Activated T-cell treated with anti-CD3 and anti-CD28 coated beads for 1 hour (primary cell): ENCODE measurements at places on chromosomes 12 and 14.
A peak's percentile ranks its signal among the peaks of the same experiment; 100 is the strongest.

DNA sequence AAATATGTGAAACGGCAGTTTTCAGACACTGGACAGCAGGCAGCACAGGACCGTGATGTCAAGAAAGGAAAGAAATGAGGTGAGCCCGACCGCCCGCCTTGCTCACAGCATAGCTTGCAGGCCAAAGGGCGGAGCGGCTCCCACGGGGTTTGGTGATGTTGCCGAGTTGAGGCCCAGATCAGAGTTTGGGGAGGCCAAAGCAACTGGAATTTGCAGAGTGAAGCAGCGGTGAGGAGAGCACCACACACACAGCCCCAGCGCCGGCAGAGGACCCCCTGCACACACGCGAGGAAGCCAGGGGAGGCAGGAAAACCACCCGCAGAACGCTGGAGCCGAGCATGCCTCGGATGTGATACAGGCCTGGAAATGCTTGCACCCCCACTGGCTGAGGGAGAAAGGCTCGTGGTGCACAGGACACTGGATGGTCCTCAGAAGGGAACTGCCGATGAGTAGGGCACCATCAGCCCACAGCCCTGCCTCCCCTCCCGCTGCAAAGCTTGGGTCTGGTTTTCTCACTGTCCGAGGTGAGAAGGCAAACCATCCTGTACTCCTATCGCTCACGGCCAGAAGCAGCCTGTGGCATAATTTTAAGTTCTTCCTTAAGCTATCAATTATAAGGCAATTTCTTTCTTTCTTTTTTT is 25.7 kb upstream of the PLD4 start:
- no peak for DNase-seq

DNA sequence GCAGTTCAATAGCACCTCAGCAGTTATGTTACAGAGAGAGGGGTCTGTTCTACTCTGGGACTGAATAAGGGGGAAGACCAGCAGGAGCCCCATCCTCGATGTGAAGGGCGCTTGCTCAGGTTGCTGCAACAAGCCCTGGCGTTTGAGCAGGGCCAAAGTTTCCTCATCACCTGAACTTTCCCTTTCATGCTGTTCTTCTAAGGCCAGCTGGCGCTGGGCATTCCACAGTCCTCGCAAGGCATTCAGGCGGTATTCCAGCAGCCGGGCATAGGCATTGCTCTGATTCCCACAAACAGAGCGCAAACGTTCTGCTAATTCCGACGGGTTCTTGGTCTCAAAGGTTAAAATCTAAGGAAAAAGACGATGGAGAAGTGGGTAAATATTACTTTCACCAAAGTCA is 62.8 kb downstream of the HECTD4 start:
- no peak for DNase-seq

DNA sequence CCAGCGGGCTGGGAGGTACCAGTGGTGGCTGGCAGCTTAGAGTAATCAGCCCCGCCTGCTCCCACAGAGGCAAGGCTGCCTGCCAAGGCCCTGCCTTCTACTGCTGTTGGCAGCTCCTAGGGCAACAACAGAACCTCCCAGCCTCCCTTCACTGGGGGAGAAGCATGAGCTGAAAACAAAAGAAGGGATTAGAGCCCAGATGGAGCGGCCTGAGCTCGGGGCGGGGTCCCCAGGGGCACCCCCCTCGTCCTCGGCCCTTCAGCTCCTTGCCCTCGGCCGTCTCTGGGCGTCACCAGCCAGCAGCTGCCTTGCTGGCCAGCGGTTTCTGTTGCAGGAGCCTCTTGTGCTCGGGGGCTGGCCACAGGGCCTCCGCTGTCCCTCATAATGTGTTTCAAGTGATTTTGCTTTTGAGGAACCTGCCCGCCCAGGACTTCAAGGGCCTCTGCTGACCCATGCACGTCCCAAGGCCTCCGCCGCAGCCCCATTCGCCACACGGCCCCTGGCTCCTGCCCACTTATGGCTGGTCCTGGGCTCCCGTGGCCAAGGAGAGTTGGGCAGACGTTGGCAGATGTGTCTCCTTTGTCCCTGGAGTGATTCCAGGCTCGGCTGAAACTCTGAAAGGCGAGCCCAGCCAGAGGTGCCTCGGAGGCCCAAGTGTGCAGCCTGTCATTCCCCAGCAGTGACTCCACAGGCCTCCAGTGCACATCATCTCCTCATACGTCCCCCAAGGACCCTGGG is 49.7 kb downstream of the PSMA6 start:
- no peak for DNase-seq

DNA sequence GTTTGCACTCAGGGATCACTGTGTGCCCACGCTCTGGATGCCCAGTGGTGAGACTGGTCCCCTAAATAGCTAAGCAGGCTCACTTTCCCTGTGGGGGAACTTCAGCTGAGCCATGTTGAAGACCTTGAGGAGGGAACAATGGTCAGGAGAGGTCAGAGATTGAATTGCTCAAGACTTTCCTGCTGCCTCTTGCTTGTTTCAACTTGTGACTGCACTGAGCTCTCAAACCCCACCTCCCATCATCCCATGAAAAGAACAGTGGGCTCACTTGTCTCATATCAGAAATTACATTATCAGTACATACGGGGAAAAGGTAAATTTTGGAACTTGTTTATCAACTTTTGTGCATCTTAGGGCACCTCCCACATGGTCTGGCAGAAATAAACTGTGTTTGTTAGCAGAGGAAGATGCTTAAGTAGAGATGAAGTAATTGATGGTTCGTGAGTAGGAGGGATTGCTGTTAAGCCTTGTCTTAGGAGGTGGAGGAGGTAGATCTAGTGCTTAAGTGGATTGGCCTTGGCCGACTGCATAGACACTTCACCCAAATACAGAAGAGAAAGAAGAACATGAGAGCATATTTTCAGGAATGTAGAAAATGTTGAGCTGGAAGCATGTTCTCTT is 15.0 kb upstream of the SERPINA1 start:
- DNase-seq = no peak

- DNase-seq = no peak
Observed at GRCh38 chr14:73775339-73776193, 61.4 kb upstream of the PNMA1 start.

DNA sequence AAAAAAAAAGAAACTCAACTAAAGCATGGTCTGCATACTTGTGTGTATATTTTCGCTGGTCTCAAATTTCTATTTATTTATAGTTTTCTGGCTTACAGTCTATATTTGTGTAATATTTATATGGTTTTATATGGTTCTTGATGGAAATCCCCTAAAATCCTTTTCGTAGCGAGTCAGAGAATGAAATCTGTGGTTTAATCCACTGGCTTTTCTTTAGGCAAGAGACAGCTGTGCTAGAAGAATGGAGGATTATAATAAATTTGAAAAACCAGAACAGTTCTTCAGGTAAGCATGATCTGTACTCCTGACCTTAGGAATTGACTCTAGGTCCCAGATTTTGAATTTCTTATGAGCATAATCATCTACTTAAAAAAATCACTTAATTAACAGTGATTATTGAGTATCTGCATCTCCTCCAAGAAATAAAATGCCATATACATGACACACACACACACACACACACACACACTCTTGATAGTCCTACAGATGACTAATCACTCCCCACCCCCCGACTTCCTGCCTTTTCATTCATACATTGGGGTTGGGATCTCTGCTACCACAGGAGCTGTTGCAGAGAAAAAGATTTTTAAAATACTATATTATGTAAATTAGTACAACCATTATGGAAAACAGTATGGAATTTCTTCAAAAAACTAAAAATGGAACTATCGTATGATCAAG is 113.4 kb downstream of the CRADD start:
- peak; percentile 16 for DNase-seq

- DNase-seq = no peak
Observed at GRCh38 chr12:93363841-93364297, 13.9 kb upstream of the NUDT4 start.

GRCh38 chr12:42589465-42590329 is at the start of gene PRICKLE1:
TSS of gene PRICKLE1 (minus strand) at chr12:42589746. CDS start at chr12:42472516, 117,230 bp downstream.
- DNase-seq = no peak

DNA sequence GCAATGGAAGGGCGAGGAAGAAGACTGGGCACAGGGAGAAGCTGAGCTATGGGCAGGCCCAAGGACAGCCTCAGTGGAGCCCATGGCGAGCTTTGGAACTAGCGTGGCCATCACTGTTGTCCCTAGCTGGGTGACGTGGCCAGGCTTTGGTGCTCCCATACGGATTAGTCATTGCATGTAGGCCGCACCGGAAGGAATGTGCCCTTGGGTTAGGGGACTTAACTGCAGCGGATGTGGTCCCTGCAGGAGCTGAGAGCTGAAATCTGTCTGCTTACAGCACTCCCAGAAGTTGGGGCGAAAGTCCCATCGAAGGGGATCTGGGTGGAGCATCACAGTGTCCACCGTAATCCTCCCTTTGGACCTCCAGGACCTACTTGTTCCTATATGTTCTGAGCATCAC is 133.7 kb downstream of the PAPOLA start:
- no peak for DNase-seq

- no peak for DNase-seq
Observed at GRCh38 chr12:6452944-6453630, 1.2 kb downstream of the TAPBPL start.

DNA sequence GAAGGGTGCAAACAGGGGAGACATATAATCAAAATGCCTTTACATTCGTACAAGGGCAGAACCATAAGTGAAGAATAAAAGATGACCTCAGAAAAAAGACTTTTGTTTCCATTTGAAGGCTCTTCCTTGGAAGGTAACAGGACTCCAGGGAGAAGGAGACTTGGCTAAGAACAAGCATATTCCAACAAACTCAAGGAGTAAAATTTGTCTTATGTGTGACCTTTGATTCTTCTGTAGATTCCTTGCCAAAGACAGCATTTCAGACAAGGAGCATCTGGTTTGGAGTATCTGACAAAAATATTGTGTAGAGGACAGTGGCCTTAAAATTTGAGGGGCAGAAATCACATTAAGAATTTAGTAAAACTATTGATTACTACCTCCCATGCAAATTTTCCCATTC is 991.9 kb downstream of the FLRT2 start:
- DNase-seq = no peak

DNA sequence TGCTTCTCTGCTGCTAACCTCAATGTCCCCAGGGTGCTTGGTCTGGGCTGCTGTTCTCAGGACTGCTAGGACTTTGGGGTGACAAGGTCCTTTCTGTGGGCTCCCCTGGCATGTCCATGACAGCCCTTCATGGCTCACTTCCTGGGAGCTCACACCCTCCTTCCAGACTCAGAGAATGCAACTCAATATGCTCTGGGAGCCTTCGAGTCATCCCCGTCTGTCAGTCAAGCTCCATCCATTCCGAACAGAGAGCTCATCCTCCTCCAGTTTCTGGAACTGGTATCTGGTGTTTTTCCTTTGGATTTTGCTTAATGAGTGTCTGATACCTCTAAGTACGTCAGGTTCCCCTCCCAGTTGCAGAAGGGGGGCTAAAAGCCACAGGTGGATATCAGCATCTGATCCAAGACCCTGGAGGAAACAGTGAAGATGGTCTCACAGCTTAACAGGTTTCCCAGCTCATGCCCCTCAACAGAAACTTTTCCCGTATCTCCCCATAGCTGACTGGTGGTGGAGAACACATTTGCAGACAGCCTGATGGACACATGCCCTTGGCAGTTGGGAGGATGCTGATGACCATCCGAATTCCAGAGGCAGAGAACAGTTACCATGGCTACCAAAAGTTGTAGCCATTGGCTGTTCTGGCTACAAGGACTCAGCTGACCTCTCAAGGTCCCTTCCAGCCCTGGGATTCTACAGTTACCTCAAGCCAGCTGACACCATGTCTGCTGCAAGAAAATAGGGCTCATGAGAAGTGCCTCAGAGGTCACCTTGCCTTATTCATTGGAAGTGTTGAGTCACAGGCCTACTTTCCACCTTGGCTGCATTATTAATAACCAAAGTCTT is 9.5 kb upstream of the RAB35 start:
- DNase-seq = no peak

- DNase-seq = no peak
Observed at GRCh38 chr14:77489041-77489440, 9.6 kb downstream of the ISM2 start.

DNA sequence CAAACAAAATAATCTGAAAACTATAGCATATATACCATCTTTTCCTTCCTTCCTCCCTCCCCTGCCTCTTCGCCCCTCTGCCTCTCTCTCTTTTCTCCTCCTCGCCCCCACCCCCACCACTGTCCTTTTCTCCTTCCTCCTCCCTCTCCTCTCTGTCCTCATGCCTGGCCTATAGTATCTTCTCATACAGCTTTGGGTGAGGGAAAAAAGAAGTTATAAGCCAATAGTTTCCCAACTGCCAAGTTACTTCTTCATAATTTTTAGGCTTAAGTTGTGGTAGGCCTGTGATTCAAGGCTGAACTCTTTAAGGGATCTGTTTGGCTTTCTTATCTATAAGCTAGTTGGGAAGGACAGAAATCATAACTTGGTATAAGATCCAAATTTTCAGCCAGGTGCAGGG is 9.1 kb downstream of the TMED10 start:
- no peak for DNase-seq

DNA sequence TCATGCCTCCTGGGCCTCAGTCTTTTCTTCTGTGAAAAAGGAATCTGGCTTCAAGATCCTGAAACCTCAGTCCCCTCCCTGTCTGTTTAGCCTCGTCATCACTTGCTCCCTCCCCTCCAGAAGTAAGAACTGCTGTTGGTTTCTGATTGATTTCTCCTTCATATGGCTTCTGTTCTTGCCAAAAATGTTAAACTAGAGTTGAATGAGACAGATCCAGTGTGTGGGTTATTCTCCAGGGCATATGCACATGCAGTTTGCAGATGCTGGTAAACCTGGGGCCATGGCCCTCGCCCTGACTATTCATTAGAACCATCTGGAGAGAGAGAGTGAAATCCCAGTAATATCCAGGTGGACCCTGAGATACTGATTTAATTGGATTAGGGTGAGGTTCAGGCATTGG is 175.1 kb downstream of the TMEM132C start:
- DNase-seq = no peak

GRCh38 chr12:111297703-111298426 is 71.0 kb downstream of the PHETA1 start:
- DNase-seq = no peak

GRCh38 chr14:34322940-34323418 is 139.1 kb downstream of the SPTSSA start:
- DNase-seq = peak; percentile 76

- DNase-seq = no peak
Observed at GRCh38 chr14:89849931-89850330, 104.6 kb downstream of the EFCAB11 start.

DNA sequence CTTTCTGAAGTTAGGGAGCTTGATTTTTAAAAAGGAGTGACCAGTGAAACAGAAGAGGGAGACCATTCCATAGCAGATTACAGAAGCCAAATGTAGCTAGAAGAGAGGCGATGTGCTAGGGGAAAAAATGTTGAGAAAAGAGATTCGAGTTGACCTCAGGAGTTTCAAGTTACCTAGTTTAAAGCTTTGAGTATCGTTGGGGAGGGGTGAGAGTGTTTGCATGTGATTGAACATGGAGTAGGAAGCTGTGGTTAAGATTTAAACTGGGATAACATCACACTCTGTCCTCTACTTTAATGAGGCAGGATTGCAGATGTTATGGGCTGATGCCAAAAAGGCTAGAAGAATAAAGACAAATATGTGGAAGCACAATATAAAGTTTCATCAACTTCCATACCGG is 3.7 kb downstream of the LETMD1 start:
- no peak for DNase-seq

GRCh38 chr14:34058510-34058909 is 107.6 kb upstream of the EGLN3 start:
- no peak for DNase-seq

- DNase-seq = peak; percentile 39
Observed at GRCh38 chr14:49971156-49972130, 78.6 kb downstream of the ARF6 start.

- DNase-seq = no peak
Observed at GRCh38 chr12:50197297-50197727, 30.1 kb upstream of the CERS5 start.

GRCh38 chr12:27014859-27015729 is 910 bp upstream of the TM7SF3 start:
- no peak for DNase-seq

- no peak for DNase-seq
Observed at GRCh38 chr14:58280954-58281787, 17.2 kb upstream of the ARID4A start.
